Activated CD8-positive, alpha-beta memory T cell treated with anti-CD3 and anti-CD28 coated beads, Interleukin-2, amount 10 ng/mL, durations not matched to agents 7 days and 5 days (primary cell): ENCODE measurements at places on chromosomes 11 and 22. TPM values are rescaled to one million over a fixed set of nuclear protein-coding genes. Genes with fewer than 3 reads are reported as not detected.
A peak's percentile ranks its signal among the peaks of the same experiment; 100 is the strongest.

DNA sequence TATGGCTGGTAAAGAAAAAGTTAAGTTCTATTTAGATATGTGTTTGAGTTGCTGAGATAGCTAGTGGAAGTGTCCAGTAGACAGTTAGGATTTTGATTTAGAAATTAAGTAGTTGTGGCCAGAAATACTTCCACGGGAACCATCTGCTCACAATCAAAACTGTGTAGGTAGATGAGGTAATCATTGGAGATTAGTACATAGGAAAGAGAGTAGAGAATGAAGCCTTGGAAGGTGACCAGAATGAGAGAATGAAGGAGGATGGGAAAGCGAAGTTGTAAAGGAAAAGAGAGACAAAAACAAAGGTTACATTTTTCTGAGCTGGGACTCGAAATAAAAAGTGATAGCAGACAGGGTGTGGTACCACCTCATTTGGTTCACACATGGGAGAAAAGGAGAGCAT is 296.9 kb upstream of the SORL1-AS1 start:
- DNase-seq: no peak

GRCh38 chr11:73284106-73284505 is 12.0 kb downstream of the P2RY6 start:
- no peak for DNase-seq

DNA sequence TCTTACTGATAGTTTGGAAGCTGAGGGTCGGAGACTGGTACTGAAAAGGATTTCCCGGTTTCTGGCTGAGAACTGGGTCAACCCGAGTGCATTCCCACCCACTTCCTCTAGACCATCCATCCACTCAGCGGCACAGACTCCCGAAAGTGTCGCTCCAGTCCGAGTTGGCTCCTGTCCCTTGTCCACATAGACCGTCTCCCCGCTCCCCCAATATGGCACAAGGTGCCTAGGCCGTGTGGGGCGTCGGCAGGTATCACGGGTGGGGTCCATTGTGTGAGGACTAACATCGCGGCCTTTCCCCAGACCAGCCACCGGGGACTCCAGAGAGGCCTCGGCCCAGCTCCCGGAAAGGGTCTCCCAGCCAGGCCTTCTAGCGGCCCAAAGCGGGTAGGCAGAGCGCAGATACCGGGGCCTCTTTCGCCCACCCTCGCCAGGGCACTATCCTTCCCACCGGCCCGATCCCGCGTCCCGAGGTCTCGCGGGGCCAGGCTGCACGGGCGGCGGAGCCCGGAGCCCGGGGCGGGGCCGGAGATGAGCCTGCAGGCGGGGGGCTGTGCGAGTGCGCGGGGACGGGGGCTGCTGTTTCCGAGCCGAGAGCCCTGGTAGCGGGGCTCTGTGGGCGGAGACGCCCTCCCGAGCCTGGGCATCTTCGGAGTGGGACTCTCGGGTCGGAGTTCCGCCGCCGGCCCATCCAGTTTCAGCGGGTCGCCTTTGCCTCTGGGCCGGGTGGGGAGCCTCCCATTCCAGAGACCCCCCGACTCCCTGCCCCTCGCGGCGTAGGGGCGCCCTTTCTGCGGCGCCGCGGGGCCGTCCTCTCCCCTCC is 21.1 kb downstream of the SERPINH1 start:
- peak; percentile 79 for DNase-seq

DNA sequence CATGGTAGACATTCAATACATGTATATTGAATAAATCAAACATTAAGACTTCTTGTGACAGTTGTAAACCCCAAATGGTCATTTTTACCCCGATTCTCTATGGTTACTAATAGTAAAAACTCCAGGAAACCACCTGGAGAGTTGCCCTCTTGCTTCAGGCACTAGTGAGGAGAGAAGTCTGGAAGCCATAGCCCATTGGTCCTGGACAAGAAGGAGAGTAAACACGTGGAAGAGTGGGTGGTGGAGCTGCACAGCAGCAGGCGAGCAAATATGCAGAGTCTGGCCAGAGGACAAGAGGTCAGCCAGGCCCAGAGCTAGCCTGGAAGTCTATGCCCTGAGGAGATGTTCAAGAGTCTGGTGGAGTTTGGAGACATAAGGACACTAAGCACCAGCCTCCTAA is 17.7 kb downstream of the DCHS1 start:
- no peak for DNase-seq

KIRREL3 gene
- total RNA-seq: not detected

MYO7A gene
- total RNA-seq: 0.23 TPM

OR4B1 gene
- not detected for total RNA-seq
